ENCODE measurements at places on chromosomes 11 and 22.

DNA sequence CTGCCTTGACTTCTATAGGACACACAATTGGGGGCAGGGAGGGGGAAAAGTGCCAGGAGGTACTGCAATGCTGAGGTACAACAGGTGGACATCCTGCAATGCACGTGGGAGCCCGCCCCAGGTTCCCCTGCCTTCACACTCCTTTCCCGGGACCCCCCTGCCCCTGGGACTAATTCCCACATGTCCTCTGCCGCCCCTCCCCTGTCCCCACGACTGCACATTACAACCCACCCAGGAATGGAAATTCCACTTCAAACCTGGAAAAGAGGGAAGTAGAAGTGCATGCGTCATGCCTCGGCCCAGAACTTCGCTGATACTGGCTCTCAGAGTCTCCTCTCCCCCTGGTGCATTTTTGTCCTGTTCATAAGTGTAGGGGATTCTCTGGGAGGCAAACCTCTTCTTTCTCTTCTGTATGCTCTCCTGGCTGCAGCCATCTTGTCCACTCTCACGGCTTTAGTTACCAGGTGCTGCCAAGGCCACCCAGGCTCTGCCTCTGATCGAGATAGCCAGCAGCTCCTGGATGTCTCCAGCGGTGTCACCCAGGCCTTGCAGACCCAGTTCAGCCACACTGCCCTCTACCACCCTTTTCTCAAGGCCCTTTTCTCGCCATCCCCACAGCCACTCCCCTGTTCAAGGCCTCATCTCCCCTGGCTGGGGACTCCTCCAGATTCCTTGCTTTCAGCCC is 43.7 kb downstream of the GDPD5 start:
- no peak for DNase-seq

- DNase-seq: no peak
Measured at GRCh38 chr11:68685656-68686380, 1.5 kb downstream of the GAL start.

DNA sequence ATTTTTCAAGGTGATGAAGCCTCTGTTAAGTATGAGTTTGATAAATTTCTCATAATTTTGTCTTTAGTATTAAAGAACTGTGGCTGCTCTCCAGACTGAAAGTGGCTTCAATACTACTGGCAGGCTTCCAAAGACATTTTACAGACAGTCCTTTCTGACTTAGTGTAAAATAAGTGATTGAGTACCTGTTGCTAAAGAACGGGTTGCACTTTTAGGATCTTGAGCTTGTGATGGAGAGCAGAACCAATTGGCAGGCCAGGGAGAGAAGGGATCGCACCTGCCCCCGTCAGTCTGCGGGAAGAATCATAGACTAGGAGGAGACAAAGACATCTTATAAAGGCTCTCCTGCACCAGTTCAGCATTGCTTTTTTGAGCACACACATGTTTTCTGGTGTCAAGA is 4.4 kb downstream of the NCAM1 start:
- no peak for DNase-seq

- no peak for DNase-seq
Measured at GRCh38 chr11:111476366-111476765, 35.8 kb downstream of the BTG4 start.

DNA sequence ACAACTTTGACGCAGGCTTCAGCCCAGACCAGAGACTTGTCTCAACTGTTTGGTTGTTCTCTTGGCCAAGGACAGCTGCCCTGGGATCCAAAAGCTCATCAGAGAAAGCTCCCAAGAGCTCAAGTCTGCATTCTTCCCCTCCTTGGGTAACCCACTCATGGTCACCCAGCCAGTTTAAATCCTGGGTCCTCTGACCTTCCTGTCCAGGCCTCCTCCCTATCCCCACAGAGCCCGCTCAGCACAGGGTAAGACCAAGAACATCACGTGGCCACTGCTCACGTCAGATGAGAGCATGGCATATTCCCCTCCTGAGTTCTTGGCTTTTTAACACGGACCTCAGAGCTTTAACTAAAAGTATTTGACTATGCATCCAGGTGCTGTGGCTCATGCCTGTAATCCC is 25.8 kb downstream of the TSKU start:
- no peak for DNase-seq

DNA sequence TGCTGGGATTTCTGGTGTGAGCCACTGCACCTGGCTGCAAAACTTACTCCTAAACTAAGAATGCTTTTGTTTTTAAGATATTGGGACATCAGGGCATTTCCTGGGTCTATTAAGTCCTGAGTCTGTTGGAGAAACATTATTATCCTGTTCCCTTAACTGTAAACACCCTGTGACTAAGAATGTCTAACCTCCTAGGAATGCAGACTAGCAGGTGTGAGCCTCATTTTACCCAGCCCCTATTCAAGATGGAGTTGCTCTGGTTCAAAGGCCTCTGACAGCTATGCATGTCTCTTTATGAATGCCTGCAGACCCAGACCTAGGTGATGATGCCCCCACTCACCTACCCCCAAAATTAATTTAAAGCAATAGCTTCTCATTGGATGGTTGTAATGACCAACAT is 46.2 kb downstream of the DEPDC5 start:
- no peak for DNase-seq

GRCh38 chr11:32752001-32752400 is 42.5 kb downstream of the CCDC73 start:
- no peak for DNase-seq

DNA sequence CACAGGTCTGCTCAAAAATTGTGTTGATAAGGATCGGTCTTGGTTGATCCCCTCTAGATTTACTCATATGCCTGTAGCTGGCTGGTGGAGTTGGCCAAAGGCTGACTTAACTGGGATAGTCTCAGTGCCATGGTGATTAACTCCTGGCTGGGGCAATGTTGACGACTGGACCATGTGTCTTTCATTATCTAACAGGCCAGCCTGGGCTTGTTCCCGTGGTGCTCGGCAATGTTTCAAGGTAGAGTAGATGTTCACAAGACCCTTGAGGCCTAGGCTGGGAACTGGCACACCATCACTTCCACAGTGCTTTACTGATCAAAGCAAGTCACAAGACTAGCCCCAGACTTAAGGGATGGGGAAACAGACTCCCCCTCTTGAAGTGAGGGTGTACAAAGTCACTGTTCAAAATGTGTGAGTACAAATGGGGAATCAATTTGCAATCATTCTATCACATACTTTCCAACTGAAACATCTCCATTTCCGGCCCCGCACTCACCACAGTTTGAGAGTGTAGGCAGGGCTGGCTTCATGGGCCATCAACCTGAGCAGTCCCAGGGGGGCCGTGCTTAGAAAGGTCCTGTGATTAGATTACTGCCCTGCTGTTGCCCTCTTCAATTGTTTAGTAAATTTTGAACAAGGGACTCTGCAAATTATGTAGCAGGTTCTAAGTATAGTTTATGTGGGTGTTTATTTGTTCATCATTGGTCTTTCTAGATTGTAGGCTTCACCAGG is 240.8 kb downstream of the NELL1 start:
- DNase-seq: no peak

GRCh38 chr11:77074626-77075221 is 8.0 kb downstream of the CAPN5 start:
- no peak for DNase-seq

DNA sequence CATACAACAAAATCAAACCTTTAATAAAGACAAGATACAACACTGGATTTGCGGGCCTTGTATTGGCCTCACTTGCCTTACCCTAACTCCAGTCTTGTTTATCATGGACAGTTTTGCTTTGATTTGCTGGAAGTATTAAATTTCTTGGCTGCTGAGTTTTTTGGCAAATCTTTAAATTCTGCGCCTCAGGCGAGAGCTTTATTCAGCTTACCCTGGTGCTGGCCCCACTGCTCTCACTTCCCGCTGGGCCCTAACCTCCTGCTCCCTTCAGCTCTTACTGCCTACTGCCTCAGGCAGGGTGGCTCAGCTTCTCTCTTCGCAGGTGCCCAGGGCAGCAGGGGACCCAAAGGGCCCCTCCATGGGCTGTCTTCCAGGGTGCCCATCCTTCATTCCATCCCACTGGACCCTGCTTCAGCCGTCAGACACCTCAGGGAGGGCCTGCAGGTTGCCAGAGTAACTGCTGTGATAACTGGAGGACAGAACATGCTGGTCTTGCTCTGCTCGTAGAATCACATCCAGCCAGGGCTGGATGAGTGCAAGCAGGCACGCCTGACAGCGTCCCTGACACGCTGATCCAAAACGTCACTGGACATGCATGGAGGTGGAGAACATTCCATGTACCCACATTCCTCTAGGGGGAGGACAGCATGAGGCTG is 45.7 kb upstream of the TUB start:
- DNase-seq: no peak

DNA sequence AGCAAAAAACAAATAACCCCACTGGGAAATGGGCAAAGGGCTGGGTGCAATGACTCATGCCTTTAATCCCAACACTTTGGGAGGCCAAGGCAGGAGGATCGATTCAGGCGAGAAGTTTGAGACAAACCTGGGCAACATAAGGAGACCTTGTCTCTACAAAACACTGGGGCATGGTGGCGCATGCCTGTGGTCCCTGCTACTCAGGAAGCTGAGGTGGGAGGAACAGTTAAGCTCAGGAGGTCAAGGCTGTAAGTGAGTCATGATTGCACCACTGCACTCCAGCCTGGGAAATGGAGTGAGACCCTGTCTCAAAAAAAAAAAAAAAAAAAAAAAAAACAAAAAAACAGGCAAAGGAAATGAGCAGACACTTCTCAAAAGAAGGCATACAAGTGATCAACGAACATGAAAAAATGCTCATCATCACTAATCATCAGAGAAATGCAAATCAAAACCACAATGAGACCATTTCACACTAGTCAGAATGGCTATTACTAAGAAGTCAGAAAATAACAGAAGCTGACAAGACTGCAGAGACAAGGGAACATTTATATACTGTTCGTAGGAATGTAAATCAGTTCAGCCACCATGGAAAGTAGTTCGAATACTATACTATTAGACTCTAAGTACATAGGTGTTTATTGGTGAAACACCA is 48.2 kb upstream of the SMCO4 start:
- no peak for DNase-seq

- DNase-seq: no peak
Measured at GRCh38 chr11:122116591-122116990, 576 bp upstream of the BLID start.

DNA sequence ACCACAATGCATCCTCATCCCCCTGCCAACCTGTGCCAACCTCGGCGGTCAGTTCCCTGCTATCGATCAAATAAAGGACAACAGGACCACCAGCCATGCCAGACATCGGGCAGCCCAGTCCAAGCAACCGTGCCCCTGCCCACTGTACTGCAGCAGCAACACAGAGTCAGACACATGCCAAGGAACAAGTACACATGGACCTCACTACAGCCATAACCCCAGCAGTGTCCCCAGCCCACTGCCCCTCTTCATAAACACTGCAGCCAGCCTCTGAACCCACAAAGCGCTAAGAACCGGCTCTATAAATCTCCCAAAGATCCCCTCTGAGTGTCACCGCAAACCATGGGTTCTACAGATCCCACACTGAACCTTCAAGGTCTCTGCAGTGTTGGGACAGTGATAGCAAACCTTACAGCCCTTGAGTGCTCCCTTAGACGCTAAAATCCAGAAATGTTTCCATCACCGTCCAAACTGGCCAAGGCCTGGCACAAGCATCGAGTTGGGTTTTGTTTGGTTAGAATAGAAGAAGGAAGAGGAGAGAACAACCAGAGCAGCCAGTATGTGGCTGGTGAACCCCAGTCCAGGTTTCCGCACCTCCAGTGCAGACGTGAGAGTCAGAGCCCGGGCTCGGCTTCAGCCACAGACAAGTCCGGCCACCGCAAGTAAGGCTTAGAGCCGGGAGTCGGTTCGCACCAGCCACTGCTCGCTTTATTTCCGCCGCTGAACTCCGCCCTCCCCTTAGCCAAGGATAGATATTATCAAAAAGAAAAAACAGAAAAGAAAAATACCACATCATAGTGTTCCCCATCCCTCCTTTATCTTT is 7.9 kb downstream of the PAX6 start:
- no peak for DNase-seq

GRCh38 chr11:6911948-6912347 is 8.9 kb upstream of the OR2D3 start:
- no peak for DNase-seq

DNA sequence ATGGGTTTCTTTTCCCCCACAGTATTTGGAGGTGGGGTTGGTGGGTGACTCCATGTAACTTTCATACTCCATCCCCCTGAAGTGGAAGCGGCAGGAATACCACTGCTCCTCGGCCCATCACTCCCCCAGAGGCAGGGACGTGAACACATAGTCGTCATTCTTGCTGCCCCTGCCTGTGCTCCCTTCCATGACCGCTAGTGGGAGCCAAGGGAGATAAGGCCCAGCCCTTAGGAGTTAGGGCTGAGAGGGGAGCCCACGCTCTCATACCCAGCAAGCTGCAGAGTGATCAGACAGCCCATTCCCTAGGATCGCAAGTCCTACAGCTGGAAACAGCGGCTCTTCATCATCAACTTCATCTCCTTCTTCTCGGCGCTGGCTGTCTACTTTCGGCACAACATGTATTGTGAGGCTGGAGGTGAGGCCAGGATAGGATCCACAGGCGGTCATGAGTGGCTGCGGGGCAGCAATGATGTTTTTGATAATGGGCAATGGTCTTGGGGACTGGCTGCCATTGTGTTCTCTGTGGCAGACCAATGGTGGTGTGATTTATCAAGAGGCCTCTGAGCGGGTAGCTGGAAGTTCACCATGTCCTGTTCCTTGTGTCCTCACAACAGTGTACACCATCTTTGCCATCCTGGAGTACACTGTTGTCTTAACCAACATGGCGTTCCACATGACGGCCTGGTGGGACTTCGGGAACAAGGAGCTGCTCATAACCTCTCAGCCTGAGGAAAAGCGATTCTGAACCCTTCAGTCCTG is 15.9 kb downstream of the RHOG start:
- peak; percentile 67 for DNase-seq

DNA sequence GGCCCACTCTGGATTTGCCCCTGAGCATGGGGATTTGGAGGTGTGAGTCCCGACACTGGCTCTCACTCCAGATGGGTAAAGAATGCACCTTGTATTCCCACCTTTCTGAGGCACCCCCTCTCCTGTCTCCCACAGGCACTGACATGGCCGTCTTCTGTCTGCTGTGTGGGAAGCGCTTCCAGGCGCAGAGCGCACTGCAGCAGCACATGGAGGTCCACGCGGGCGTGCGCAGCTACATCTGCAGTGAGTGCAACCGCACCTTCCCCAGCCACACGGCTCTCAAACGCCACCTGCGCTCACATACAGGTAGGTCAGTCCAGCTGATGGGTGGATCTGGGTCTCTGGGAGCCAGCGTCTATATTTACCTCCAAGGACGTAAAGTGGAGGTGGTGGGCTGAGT is 54.2 kb upstream of the NNMT start:
- no peak for DNase-seq

GRCh38 chr22:31044262-31044861 is 36.8 kb upstream of the SMTN start:
- DNase-seq: no peak

DNA sequence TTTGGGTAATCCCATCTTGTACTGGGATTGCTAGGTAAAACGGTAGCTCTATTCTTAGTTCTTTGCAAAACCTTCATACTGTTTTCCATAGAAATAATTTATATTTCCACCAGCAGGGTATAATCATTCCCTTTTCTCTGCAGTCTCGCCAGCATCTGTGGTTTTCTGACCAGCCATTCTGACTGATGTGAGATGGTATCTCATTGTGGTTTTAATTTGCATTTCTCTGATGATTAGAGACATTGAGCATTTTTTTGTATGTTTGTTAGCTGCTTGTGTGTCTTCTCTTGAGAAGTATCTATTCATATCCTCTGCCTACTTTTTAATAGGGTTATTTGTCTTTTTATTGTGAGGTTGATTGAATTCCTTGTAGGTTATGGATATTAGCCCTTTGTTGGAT is 220.9 kb downstream of the PGR start:
- no peak for DNase-seq

GRCh38 chr11:59182457-59183151 is 10.7 kb downstream of the DTX4 start:
- DNase-seq: no peak

- peak; percentile 50 for DNase-seq
Measured at GRCh38 chr11:123429913-123430720, at the start of gene GRAMD1B. GRAMD1B (plus strand) TSS chr11:123430269; CDS start chr11:123430793, 524 bp downstream.
